Body of pancreas (tissue), 4 donors: ENCODE measurements at places on chromosomes 3 and 15.

- DNase-seq: no peak
Measured at GRCh38 chr15:85973584-85974347, 105.9 kb upstream of the AGBL1 start.

DNA sequence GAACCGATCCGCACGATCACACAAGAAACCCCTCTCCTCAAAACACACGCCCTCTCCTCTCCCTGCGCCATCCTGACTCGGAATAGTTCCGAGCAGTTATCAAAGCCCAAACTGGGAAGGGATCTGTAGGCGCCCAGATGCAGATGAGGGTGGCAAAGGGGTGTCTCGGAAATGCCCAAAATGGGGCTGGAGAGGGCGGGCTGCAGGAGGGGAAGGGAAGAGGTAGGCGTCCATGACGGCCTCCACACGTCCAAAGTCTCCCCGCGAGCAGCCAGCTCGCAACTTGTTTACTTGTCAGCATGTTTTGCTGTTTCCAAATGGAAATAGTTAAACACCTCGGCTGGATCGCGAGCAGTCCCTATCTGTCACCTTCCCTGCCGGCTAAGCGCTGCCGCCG lies 1.5 kb downstream of the NTRK3 start:
- DNase-seq: no peak

- peak; percentile 57 for DNase-seq
Measured at GRCh38 chr15:93298901-93299300, 209.9 kb upstream of the RGMA start.

DNA sequence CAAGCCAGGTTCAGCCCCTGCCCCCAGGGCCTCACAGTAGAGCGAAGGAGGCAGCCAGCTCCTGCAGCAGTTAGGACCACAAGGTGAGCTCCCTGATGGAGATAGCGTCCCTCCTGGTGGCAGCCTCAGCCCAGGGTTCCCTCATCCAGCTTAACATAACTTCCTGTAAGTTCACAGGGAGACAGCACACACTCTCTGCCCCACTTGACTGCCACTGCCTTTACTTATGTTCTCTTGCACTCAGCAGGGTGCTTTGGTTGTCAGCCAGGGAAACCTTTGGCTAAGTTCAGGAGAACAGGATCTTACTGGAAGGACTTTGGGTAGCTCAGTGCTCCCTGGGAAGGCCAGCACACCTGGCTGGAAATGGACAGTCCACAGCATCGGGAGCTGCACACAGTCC lies 10.9 kb downstream of the KBTBD13 start:
- DNase-seq: no peak

GRCh38 chr15:69983696-69984265 lies 113.9 kb downstream of the TLE3 start:
- no peak for DNase-seq

DNA sequence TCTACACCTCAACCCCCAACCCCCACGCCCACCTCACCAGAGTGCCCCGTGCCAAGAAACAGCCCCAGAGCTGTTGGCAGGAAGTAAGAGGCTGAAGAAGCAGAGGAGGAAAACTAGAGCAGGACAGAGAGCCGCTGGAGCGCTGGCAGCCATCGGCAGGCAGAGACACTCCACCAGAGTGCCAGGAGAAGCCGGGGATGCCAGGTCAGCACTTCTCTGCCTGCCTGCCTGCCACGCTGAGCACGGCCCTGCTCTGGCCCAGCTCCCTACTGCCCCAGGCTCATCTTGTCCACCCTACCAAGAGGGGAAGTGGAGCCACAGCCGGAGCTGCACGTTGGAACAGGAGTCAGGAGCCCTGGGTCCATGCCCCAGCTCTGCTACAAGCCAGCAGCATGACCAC lies 29.7 kb downstream of the CACNA2D2 start:
- DNase-seq: no peak

DNA sequence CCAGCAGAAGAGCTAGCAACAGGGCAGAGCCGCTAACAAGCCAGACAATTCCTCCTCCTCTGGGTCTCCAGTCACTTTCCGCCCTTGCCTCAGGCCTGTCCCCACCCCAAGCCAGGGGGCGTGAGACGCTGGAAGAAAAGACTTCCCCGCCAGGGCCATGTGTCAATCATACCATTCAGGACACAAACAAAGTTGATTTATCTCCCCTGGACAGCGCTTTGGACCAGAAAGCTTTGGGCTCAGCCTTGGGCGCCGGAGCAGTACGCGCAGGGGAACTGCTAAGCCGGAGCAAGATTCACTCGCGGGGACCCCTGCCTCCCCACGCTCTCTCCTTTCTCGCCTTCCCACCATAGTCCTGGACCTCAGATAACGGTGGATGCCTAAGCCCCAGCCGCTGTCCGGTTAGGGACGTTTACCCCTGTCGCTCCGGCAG lies 479 bp downstream of the LRRC2 start:
- no peak for DNase-seq

DNA sequence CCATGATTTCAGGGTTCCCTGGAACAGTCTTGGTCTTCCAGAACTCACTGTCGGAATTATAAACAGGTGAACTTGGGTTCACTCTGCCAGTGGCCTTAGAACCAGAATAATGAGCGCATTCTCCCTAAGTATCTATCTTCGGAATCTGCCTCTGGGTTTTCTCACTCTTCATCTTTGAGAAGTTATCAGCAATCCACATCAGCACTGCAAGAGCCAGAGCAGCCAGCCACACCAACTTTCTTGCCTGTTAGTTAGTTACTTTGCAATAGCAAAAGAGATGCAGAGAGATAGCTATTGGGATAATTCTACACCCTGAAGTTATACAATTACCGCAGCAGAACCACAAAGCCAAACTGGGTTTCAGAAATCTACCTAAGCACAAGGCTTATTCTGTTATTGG lies 25.8 kb downstream of the GLB1 start:
- no peak for DNase-seq

DNA sequence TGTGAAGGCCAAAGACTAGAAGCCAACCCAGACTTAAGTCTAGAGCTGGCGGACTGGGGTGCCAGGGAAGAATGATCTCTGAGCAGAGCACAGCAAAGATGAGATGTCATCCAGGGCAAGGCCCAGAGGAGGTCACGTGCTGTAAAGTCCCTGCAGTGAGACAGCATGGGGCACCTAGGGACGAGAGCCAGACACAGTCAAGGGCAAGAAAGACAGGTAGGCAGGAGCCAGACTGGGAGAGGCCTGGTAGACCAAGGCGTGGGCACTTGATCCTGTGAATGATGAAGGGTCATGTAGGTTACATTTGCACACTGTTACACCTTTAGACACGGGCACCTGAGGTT lies 379.7 kb upstream of the PROK2 start:
- no peak for DNase-seq

- DNase-seq: no peak
Measured at GRCh38 chr3:58215317-58216025, 4.7 kb upstream of the DNASE1L3 start.

- no peak for DNase-seq
Measured at GRCh38 chr3:167929968-167930367, 165.8 kb downstream of the GOLIM4 start.

- no peak for DNase-seq
Measured at GRCh38 chr3:195549931-195550519, 6.9 kb upstream of the PPP1R2 start.

DNA sequence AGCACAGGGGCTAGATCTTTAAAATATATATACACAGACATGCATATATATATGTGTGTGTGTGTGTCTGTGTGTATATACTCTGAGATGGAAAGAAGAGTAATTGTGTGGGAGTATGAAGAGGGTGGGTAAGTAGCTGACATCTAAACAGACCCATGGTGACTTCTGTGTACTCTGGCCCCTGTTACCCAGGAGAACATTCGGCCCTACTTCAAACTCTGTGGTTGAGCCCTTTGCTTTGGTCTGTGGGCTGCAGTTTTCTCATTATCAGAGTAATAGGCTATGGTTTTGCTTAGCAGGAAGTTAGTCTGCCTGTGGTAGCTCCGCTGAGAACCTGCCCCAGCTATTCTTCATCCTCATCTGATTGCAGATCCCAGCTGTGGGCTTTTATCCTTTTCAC lies 141.4 kb downstream of the RBPMS2 start:
- no peak for DNase-seq

GRCh38 chr15:67254238-67255175 lies at the start of the genes AAGAB and IQCH:
AAGAB (minus strand) TSS chr15:67254661; CDS start chr15:67254631, 30 bp downstream.
IQCH (plus strand) TSS chr15:67254786; CDS start chr15:67254897, 111 bp downstream.
- peak; percentile 98 for DNase-seq

- no peak for DNase-seq
Measured at GRCh38 chr3:197366301-197367044, 68.1 kb upstream of the DLG1 start.

DNA sequence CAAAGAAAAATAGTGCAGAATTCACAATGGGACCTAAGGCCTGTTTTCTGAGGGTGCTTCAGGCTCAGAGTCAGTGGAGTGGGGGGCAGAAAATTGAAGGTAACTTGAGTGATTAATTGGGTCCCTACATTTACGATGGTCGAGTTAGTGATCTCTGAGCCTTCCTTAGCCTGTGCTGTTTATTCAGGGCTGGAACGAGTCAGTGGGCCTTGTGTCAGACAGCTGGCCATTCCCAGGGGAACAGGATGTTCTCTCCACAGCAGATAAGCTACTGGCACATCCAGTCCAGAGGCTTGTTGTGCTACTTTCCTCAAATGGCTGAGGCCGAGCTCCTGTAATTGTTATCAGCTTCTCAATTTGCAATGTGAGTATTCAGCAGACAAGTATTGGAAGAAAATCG lies 29.2 kb upstream of the CNTN3 start:
- peak; percentile 96 for DNase-seq

DNA sequence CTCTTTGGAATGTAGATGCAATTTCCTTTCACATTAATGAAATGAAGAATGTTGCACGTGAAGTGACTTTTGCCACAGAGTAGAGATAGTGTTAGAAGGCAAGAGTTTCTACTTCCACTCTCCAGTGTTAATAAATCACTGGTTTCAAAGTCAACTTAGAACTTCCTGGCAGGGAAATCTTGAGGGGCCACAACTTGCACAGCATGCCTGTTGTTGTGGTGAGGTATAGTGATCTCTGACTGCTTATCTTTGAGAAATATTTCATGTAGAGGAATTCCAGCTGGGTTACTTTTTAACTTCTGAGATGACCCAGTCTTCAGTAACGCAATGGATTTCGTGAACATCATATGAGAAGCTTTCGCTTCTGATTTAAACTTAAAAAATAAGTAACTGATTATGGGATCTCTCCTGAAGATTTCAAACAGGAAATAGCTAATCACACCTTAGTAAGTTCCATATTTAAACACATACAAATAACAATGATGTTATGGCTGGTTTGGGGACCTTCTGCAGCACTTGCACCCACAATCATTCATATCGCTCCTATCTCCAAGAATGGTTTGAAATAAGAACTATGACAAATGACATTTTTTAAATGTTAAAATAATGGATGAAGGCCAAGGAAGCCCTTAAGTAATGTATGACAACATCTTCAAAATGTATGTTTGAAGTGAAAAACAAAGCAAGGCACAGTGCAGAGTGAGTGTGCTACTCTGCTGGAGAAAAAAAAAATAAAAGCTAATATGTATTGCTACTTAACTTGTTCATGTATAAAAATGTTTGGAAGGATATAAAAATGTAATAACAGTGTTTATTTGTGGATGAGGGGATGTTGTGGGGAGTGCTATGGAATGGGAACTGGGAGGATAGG lies 726.5 kb upstream of the NECTIN3 start:
- peak; percentile 9 for DNase-seq

GRCh38 chr15:25761971-25762662 lies 101.0 kb downstream of the ATP10A start:
- no peak for DNase-seq

- no peak for DNase-seq
Measured at GRCh38 chr15:74468341-74469032, 7.5 kb upstream of the UBL7 start.
